ENCODE measurements at places on chromosomes 16 and 17.

GRCh38 chr17:61492759-61493526 lies 40.7 kb downstream of the TBX4 start:
- no peak for DNase-seq

GRCh38 chr17:17507465-17508011 lies 11.3 kb upstream of the RASD1 start:
- DNase-seq: no peak

DNA sequence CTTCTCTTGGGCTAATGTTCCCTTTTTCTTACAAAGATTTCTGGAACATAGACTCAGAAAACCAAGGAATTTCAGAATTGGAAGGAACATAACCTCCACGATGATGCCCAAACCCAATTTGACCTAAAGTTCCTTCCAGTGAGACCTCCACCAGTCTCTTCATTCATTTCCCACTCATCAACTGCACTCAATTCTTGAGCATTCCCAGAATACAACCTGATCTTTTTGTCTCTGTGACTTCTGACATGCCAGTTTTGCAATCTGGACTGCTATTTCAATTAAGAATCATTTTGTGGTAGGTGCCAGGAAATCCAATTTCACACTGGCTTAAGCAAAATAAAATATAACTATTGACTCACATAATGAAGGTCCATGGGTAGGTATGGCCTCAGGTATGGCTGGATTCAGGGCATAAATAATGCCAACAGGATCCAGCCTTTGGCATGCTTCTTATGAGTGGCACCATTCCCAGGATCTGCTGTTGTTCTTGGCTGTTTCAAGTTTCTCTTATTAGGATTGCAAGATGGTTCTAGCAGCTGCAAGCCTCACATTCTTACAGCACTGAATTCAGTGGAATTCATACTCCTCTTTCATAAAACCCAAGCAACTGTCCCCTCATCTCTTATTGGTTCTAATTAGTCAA lies 184.3 kb downstream of the HS3ST4 start:
- no peak for DNase-seq

GRCh38 chr16:27851586-27851985 lies 211.9 kb downstream of the GSG1L start:
- no peak for DNase-seq

GRCh38 chr17:1779571-1780131 lies 17.8 kb downstream of the SERPINF1 start:
- peak; percentile 44 for DNase-seq

- no peak for DNase-seq
These were observed 6.1 kb downstream of the ARHGAP27 start for GRCh38 chr17:45426561-45426960.

DNA sequence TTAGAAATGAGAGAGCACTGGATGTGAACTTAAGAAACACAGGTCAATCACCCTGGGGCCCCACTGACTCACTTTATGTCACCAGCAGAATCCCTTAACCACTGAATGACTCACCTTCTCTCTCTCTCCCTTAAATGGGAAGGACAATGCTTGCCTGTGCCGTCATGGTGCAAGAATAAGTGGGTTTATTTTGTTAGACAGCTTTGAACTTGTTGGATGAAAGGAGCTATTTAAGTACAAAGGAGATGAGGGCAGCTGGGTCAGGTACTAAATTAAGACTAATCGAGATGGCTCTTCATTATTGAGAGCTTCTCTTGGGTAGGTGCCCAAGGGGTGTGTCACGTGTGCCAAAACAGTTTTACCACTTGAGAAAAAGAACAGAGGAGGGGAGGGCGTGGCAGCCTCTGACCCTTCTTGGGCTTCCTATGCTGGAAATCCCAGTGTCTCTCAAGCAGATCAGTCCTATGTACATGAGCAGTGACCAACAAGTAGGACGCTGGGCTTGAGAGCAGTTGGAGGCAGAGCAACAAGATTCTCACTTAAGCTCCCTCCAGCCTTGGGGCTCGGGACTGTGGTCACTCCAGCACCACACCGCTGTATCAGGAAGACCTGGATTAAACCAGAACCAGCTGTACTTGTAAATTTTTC lies 6.7 kb upstream of the KRT31 start:
- DNase-seq: no peak

DNA sequence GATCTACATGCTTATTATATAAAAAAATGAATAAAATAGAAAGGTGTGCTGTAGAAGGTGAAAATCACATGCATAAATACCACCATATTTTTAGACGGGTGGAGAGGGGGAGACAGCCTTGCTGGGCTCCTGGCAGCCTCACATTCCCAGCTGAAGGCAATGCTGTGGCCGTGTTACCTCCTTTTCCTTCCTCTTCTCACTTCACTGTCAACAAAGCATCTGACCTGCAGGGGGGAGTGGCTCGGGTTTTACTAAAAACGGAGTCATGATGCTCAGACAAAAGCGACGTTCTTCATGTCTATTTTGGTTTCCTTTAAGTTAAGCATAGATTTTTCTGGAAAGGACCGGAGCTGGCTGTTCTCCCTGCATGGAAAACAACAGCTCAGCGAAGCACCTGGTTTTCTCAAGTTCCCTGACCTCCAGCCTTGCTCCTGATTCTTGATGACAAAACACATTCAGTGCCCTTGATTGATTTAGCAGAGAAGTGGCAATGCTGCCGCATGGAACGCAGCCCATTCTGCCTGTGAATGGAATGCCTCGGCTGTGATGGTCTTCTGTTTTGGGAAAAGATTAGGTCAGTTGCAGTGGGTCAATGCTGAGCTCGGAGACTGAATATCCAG lies 5.5 kb upstream of the RPTOR start:
- no peak for DNase-seq
